ENCODE measurements at places on chromosomes 16 and 17. TPM values are rescaled to one million over a fixed set of nuclear protein-coding genes. Genes with fewer than 3 reads are reported as not detected.

GRCh38 chr16:78116946-78117345, 17.5 kb downstream of the WWOX start:
- DNase-seq: no peak

DNA sequence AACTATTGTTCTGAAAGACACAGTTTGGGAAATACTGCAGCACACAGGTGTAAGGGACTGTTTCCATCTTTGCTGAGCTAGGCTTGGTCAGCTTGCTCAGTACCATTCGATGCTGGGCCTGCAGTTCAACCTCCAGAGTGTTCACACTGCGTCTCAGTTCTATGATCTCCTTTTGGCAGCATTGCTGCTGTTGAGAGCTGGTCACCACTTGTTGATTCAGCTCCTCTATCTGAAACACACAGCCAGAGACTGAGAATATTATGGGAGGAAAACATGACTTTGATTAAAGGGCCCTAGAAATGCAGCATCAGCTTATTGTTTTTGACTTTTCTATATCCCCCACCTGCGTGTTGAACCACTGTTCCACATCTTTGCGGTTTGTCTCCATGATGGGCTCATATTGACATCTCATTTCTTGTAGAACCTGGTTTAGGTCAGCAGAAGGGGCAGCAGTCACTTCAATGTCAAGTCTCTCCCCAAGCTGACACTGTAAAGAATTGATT, 4.6 kb downstream of the KRT39 start:
- DNase-seq: no peak

GRCh38 chr17:32623196-32623595, 136.4 kb downstream of the CDK5R1 start:
- DNase-seq: peak; percentile 41

DNA sequence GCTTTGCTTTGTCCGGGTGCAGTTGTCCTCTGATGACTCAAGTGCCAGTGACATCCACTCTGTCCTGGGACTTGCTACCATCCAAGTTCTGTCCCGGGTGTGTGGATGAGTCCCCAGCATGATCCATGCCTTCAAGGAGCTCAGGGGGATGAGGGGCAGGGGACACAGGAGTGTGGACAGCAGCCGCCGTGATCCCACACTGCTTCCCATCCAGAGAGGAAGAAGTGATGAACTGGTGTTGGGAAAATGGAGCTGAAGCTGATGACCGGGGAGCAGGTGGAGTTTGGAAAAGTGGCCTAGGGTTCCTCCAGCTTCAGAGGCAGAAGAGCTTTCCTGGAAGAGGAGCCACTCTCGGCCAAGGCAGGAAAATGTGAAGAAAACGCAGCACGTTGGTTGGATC, 249.6 kb upstream of the TNRC6C start:
- DNase-seq: no peak

DNA sequence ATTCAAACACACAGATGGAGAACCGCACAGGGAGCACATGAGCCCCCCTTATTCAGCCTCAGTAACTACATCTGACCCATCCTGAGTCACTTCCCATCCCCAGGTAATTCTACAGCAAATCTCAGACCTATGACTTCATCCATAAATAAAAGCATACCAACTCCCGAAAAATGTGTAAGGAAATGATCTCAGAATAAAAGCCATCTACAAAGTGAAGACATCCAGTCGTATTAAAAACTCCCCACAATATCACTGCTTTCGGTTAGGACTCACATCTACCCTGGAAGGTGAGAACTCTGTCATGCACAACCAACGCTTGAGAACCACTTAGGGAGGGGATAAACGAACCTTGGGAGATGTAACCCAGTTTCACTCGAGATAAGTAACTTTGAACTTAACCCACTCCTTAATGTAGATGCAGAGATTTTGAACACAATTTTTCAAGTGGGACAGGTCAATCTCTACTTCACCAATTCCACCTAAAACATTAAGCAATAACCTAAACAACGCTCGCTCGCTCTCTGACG, 1.3 kb downstream of the USP36 start:
- no peak for DNase-seq

- no peak for DNase-seq
These were observed 3.5 kb downstream of the ZFPM1 start for GRCh38 chr16:88456356-88457292.

GRCh38 chr16:88437367-88437964, 15.6 kb upstream of the ZFPM1 start:
- peak; percentile 61 for DNase-seq

GRCh38 chr17:35878361-35878760, 1.8 kb downstream of the CCL5 start:
- no peak for DNase-seq

RNU2-1 gene
- total RNA-seq: not detected

WDR59 gene
- 51.2 TPM for total RNA-seq

- DNase-seq: no peak
These were observed 374.4 kb downstream of the SNX29 start for GRCh38 chr16:12350945-12351344.

Measured in lung (tissue), 17 donors.